ENCODE measurements at places on chromosomes 11 and 22.

GRCh38 chr11:60193687-60194433 lies 11.0 kb upstream of the MS4A6A start:
- H3K4me3 ChIP-seq: no peak overlapping the region
- H3K27ac ChIP-seq: no peak overlapping the region
- H3K27me3 ChIP-seq: peaks cover 3% of the 10 kb centered on the region
- peak; percentile 26 for DNase-seq

DNA sequence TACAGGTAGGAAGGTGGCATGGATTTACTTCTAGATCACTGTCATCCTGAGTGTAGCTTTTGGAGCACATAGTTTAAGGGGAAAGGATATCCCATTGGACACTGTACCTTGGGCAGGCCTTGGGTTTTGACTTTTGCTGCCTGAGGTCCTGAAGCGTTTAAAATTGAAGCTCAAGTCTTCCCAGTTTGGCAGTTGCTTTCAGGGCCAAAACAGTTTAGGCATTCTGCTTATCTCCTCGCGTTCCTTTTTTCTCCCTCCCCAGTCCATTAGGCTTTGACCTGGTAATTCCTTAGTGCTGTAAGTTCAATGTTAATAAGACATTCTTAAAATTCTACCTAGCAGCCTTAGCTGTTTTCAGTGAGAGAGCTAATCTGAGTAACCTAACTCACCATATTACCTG lies 35.7 kb downstream of the CSTF3 start:
- DNase-seq: no peak
- H3K4me1 ChIP-seq: peaks cover 4% of the 10 kb centered on the region
- no peak overlapping the region for H3K4me3 ChIP-seq
- H3K27me3 ChIP-seq: no peaks in the 10 kb centered on the region
- H3K27ac ChIP-seq: no peak overlapping the region

DNA sequence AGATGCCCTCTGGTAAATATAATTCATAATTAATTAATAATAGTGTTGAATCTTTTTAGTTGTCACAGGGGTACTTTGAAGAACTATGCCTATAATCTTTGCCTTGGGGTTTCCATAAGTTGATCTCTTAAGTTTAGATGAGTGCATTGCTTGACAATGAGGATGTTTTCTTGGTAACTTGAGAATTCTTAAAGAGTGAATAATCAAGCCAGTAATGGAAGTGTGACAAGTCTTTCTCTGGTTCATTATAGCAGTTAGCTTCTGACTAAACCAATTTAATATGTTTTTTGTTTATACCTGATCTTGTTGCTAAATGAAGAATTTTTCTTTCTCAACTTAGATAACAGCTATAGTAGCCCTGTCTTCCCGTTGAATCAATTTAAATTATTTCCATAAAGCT lies 46.2 kb downstream of the ATXN10 start:
- DNase-seq: no peak
- H3K4me3 ChIP-seq: no peak overlapping the region
- H3K27ac ChIP-seq: no peak overlapping the region
- peaks cover 25% of the 10 kb centered on the region for H3K36me3 ChIP-seq
- peaks cover 1% of the 10 kb centered on the region for H3K27me3 ChIP-seq
- H3K4me1 ChIP-seq: peaks cover 5% of the 10 kb centered on the region

DNA sequence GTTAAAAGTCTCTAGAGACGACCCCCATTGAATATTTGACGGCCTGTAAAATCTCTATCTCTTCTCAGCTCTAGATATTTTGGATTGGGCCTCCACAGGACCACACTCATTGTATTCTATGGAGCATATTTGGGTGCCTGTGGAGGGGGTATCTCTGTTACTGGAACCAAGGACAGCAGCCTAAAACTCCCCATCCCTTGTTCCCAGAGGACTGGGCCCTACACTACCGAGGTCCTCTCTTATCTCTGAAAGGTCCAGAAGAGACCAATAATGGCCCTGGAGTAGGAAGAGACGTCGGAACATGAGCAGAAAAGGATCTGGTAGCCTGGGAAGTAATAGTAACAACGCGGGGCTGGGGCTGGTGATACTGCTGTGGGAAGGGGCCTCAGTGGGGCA lies 542 bp downstream of the HPS4 start:
- peak overlapping the region; percentile 95 for H3K4me3 ChIP-seq
- H3K27me3 ChIP-seq: peaks cover 6% of the 10 kb centered on the region
- DNase-seq: no peak
- peaks cover under 1% of the 10 kb centered on the region for H3K36me3 ChIP-seq
- H3K4me1 ChIP-seq: peaks cover 60% of the 10 kb centered on the region
- peak overlapping the region; percentile 96 for H3K27ac ChIP-seq

GRCh38 chr11:119591836-119592310 lies 137.1 kb downstream of the NECTIN1 start:
- H3K27ac ChIP-seq: no peak overlapping the region
- H3K36me3 ChIP-seq: no peaks in the 10 kb centered on the region
- no peak overlapping the region for H3K4me3 ChIP-seq
- peaks cover 2% of the 10 kb centered on the region for H3K4me1 ChIP-seq
- no peak for DNase-seq
- peaks cover 4% of the 10 kb centered on the region for H3K27me3 ChIP-seq

- DNase-seq: no peak
- no peak overlapping the region for H3K4me3 ChIP-seq
- no peaks in the 10 kb centered on the region for H3K27me3 ChIP-seq
- H3K4me1 ChIP-seq: no peaks in the 10 kb centered on the region
Measured at GRCh38 chr11:126918556-126918955, 82.0 kb downstream of the KIRREL3 start.

DNA sequence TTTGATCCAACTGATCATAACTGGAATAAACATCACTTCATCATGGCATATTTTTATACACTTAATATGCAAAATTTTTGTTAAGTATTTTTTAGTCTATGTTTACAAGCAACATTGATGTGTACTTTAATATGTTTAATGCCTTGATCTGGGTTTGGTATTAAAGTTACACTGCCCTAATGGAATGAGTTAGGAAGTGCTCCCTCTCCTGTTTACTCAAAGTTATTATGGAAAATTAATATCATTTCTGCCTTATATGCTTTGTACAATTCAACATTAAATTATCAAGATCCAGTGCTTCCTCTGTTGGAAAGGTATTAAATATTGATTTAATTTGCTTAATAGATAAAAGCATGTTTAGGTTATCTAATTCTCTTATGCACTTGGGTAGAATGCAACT lies 927.3 kb upstream of the RAG2 start:
- no peak overlapping the region for H3K27ac ChIP-seq
- no peak for DNase-seq
- peaks cover 2% of the 10 kb centered on the region for H3K27me3 ChIP-seq
- no peak overlapping the region for H3K4me3 ChIP-seq
- peaks cover 7% of the 10 kb centered on the region for H3K36me3 ChIP-seq
- H3K4me1 ChIP-seq: peaks cover 2% of the 10 kb centered on the region

DNA sequence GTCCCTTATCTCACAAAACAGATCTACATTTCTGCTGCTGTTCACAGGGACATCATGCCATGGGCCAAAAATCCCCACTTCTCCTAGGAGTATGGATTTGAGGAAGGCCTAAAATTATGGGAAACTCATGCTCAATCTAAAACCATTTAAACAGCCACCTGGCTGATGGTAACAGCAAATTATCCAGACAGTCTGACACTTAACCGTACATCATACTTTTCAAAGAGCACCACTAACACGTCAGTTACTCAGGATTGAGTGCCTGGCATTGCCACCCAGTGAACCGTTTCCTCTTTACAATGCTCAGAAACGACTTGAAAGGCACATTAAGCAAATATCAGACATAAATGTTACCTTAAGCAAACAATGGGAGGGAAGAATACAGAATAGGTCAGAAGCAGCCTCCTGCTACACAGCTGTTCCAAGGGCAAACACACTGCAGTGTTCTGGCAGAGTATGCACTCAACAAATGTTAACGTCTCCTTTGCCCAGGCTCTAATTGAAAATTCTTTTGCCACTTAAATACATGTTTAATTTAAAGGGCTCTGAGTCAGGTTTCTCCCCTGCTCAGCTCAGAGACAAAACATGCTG lies 18.8 kb upstream of the SLC36A4 start:
- H3K27me3 ChIP-seq: peaks cover 3% of the 10 kb centered on the region
- no peak overlapping the region for H3K27ac ChIP-seq
- no peak overlapping the region for H3K4me3 ChIP-seq
- H3K4me1 ChIP-seq: no peaks in the 10 kb centered on the region
- H3K36me3 ChIP-seq: no peaks in the 10 kb centered on the region
